ENCODE measurements at places on chromosomes 2 and 18.

DNA sequence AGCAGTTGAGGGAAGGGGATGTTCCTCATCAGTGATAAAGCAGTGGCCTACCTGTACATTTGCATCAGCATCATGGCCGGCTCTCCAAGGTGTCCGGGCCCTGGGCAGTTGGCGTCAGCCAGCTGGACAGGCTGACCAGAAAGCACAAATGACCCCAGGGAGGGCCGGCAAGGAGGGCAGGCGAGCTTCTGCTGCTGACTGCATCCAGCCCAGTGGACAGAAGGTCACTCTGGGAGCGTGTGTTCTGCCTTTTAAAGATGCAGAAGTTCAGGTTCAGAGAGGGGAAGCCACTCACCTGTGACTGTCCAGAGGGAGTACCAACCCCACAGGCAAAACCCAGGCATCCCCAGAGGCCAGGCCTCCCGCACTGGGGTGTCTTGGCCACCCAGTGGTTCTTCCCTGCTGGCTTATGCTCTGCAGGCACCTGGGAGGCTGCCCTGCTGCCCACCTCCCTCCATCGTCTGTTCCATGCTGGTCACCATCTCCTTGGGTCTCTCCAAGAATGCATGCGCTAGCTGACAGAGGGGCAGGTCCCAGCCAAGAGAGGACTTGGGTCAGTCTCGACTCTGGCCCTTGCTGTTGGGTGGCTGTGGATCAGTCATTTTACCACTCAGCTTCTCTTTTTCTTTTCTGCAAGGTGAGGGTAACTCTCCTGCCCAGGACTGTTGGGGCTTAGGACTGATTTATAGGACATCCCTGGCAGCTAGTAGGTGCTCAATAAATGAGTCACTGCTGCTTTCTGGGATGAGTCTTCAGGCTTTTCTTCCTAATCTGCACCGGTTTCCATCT lies 89.9 kb downstream of the INHBB start:
- DNase-seq = no peak

GRCh38 chr2:184835398-184835715 lies 237.0 kb downstream of the ZNF804A start:
- no peak for DNase-seq

- DNase-seq = no peak
Observed at GRCh38 chr2:85925216-85925671, 36.5 kb upstream of the ST3GAL5 start.

- DNase-seq = no peak
Observed at GRCh38 chr2:62186156-62186905, 9.6 kb upstream of the B3GNT2 start.

GRCh38 chr2:50865235-50865634 lies 166.7 kb downstream of the NRXN1 start:
- DNase-seq = no peak

GRCh38 chr18:9653390-9653789 lies 39.0 kb upstream of the PPP4R1 start:
- no peak for DNase-seq

DNA sequence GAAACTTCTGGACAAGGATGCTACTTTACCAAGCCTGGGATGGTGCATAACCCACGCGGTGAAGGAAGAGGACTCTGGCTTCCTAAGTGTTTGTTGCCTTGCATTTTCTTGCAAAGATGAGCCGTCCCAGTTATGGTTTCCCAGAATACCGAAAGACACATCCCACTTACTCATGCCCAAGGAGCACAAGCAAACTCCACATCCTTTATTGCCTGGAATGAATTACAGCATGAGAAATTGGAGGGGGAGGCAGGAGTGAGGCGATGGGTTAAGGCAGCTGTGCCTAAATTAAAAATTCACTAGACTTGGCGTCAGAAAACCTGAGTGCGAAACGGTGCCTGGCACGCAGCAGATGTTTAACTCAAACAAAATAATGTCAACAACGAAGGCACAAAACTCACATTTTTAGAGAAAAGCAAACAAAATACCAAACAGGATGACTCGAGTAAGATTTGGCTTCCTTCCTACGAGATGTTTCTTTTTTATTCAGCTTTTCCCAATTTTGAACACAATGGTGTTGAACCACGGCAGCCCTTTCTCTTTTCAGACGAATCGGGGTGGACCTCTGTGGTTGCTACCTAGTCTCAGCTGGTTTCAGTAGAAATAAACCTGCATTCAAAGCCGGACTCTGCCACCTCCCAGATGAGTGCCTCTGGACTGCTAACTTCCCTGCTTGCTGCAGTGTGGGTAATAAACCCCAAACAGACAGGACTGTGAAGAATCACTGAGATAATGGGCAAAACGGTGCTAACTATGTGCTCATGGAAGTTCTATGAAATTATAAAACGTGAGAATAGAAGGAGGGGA lies 100.3 kb upstream of the NCK2 start:
- DNase-seq = no peak

DNA sequence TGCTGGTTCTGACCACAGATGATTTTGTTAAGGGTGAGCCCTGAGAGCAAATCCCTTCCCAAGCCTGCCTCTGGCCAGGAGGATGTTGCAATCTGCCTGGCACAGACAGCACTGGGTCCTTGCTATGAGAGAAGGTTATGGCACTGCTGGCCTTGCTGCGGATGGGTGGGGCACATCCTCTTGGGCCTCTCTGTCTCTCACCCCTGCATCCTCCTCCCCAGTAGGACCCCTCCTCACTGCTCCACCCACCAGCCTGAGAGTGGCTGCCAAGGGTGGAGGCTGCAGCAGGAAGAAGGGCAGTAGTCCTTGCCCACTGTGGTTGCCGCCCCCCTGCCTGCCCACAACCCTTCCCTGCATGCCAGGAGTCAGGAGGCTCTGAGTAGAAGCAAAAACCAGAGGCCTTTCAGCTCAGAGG lies 180.9 kb downstream of the ZBTB7C start:
- no peak for DNase-seq

GRCh38 chr2:238448031-238448955 lies 21.6 kb downstream of the ASB1 start:
- DNase-seq = no peak

GRCh38 chr2:216694082-216694825 lies 1.1 kb downstream of the IGFBP5 start:
- peak; percentile 82 for DNase-seq

- no peak for DNase-seq
Observed at GRCh38 chr2:189425676-189426075, 15.6 kb upstream of the WDR75 start.

DNA sequence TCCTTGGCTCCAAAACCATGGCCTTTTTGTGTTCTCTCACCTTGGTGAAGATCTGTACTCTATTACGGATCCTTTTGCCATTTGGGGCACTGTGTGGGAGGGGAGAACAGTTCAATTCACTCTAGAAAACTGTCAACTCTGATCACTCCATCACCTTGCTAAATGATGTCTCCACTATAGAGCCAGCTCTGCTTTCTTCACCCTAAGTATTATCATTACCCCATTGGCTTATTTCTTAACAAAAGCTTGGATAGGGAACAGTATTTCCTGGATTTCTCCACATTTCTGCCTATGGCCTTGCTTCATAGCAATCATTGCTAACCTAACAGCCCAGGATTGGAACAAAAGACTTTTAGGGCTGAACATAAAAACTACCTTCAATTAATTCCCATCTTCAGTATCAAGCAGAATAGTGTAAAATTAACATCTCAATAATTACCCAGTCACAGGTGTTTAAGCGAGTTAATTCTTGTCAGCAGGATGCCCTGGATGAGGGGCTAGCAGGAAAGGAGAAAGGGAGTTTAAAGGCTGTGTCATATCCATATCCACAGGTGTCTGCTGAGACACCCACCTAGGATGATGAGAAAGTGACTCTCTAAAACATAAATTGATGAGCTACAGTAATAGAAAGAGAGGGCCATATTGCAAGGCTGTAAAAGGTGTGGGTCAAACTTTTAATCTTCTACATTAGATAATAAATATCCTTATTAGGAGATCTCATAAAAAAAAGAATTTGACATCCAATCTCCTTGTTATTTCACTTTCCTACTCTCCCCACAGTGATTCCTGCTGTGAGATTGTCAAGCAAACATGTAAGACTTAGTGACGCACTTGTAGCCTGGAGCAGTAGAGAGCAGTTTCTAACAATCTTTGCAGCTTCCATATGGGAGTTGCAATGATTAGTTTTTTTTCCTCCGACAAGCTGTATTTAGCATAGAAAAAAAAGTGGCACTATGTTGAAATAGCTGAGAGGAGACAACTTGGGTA lies 589.5 kb upstream of the NXPH2 start:
- DNase-seq = no peak

GRCh38 chr2:119950966-119951365 lies 61.9 kb upstream of the EPB41L5 start:
- DNase-seq = no peak

DNA sequence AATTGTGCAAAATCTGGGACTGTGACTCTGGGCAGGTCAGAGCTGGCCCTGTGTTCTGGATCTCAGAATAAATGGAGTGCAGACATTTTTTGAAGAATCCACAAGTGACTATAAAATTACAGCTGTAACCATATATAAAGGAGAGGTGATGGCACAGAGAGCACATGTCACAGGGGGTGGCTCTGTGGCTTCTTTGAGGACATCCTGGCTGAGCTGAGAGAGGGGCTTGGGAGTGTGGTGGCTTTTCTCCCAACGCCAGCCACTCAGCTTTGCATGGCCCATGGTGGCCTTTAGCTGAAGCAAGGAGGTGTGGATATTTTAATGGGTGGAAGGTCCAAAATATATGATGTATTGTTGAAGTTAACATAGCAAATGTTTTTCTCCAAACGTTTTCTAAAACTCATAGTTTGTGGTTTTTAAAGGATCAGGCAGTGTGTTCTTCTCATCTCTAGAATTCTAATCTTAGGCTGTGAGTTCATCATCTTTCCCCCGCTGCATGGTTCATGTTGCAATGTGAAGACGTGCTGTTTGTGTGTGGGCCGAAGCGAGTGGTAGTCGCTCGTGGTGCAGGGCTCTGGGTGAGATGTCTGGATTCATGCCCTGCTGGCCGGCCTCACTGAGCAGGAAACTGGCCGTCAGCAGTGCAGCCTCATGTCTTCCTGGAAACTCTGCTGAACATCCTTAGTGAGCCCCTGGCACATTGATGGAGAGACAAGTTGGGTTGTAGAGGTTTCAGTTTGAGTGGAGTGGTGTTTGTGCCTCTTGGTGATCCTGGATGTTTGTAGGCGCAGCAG lies 109.9 kb downstream of the ZNF236 start:
- DNase-seq = no peak

DNA sequence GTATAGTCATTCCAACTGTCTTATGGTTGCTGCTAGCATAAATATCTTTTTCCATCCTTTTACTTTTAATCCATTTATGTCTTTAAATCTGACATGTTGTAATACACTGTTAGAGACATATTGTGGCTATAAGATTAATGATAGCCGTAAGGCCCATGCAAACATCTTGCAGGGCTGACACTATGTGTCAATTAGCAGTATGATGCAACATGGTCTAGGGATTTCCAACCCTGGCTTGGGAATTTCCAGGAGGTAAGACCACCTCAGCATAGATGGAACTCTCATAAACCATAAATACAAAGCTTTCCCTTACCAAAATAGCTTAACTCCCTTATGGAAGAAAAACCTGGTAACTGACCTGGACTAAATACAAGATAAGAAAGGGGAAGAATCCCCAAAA lies 16.5 kb downstream of the SCLY start:
- DNase-seq = no peak

DNA sequence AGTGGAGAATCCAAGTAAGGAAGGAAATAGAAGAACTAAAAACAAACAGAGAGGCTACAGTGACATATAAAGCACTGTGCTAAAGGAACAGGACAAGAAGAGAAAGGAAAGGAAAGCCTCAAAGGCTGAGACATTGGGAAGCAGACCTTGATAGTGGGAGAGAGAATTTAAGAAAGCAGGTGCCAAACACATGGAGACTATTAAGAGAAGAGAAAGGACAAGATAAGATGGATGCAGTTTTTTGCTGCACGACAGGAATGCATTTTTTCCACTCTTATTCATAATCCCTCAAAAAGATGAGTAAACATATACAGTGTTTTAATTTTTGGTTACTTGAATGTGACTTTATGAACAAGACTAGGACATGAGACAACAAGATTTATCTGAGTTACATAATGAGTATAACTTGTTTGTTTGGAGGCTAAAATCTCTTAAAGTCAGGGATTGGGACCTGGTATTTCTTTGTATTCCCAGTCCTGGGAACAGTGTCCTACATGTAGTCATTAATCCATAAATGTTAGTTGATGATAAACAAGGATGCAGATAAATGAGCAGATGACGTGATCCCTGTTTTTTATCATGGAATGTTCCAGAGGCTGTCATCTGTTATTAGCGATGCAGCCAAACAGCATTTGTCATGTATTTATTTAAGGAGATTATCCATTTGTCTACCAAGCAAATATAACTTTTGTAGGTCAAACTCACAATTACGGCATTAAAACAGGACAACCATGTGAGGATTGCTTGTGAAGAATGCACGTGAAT lies 141.7 kb downstream of the DNER start:
- DNase-seq = no peak

DNA sequence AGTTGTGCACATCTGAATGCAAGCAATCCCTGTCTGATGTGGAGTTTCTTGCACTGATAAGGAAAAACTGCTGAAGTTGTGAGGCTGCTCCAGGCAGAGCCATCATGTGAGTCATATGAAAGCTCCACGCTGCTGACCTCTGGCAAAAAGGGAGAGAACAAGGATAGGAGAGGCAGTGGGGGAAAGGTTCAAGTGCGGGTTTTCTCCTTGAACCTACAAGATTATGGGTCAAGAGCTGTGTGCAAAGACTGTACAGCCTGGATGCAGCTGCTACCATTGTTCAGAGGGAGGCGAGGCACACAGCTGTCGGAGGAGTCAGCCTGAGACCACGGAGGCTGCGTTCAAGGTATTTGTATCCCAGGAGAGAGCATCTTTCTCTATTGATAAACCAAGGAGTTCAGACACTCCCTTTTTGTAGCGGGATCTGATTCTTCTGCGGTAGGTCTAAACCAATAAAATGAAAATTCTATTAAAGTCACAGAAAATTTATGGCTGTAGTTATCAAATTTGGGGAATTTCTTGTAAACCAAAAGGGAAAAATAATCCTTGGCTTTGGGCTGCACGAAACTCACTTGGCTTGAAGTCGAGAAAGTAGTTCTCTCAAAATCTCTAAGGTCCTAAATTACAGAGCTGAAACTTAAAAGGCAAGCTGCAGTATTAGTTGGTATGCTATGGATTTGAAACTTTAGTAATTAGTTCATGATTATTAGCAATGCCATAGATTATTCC lies at the start of gene CDK15:
Gene CDK15 (plus strand): TSS at position 96 of the 729 bp plus-strand sequence. CDS start 128 bp downstream, at position 224.
- no peak for DNase-seq

DNA sequence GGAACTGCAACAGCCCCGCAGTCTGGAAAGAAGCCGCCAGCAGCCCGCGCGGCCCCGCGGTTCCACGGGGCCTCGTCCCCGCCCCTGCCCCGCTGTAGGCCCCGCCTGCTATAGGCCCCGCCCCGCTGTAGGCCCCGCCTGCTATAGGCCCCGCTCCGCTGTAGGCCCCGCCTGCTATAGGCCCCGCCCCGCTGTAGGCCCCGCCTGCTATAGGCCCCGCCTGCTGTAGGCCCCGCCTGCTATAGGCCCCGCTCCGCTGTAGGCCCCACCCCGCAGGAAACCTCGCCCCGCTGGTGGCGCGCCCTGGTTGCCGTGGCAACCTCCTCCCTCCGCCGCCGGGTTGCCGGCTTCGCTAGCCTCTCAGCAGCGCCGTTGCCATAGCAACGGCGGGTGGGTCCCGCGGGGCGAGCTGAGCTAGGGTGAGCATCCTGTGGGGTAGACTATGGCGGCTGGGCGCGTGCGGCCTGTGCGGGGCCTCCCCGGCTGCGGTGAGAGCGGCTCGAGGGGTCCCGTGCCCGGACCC lies 12.2 kb upstream of the KIF1A start:
- no peak for DNase-seq

GRCh38 chr2:38016219-38016618 lies 59.7 kb downstream of the CYP1B1 start:
- no peak for DNase-seq
